CD4-positive, alpha-beta T cell treated with Interferon alpha-2 for 1 hour (primary cell): ENCODE measurements at places on chromosomes 3 and 15.

DNA sequence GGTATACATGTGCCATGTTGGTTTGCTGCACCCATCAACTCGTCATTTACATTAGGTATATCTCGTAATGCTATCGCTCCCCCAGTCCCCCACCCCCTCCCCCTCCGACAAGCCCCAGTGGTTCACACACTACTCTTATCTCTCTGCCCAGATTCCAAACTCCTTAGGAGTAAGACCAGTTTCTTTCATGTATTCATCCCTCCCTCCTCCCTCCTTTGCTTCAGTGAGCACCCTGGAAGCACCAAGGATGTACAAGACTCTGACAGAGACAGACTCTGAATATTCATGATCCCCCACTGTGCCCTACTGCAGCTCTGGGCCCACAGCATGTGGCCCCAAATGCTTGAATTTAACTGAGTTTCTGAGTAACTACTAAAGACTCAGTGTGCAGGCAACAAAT lies 113.8 kb upstream of the RAD18 start:
- DNase-seq: no peak

- no peak for DNase-seq
Observed at GRCh38 chr3:88767746-88768145, 339.7 kb upstream of the EPHA3 start.

GRCh38 chr3:142844339-142844977 lies 44.4 kb downstream of the PCOLCE2 start:
- no peak for DNase-seq

- DNase-seq: no peak
Observed at GRCh38 chr3:117963858-117964257, 1070.8 kb downstream of the IGSF11 start.

GRCh38 chr15:83319771-83320170 lies 35.3 kb upstream of the BNC1 start:
- no peak for DNase-seq

DNA sequence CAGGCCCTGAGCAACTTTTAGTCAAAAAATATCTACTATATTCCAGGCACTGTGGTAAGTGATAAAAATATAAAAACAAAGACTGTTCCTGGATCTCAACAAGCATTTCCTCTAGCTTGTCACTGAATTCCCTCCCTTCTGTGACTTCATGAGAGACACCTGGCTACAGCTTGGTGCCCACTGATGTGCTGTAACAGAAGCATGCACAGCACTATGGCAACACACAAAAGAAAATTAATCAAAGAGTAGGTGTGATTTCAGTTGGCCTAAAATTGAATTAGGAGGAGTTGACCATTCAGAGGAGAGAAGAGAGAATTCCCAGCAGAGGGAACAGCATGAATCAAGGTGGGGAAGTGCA lies 158.9 kb upstream of the LPP start:
- no peak for DNase-seq

GRCh38 chr15:87938031-87938430 lies 318.5 kb downstream of the NTRK3 start:
- no peak for DNase-seq

- no peak for DNase-seq
Observed at GRCh38 chr15:90872486-90873184, 4.2 kb downstream of the FURIN start.

- no peak for DNase-seq
Observed at GRCh38 chr15:64008177-64008576, 38.1 kb downstream of the DAPK2 start.

DNA sequence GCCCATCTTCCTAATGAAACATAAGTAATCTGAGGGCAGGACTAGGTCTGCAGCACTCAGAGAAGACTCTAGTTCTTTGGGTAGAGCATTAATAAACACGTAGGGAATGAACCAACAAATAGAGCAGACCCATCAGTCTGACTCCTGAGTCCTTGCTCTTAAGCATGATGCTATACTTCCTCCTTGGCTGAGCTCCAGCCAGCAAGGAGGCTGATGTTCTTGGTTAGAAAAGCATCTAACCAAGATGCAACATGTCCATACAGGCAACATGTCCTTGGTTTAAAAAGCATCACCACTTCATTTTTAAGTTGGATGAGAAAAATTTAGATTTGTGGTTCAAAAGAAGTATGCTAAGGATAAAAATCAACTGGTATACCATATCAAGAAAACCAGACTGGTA lies 8.5 kb upstream of the MYH15 start:
- DNase-seq: no peak

- DNase-seq: peak; percentile 80
Observed at GRCh38 chr15:75801859-75802593, 41.2 kb upstream of the UBE2Q2 start.

DNA sequence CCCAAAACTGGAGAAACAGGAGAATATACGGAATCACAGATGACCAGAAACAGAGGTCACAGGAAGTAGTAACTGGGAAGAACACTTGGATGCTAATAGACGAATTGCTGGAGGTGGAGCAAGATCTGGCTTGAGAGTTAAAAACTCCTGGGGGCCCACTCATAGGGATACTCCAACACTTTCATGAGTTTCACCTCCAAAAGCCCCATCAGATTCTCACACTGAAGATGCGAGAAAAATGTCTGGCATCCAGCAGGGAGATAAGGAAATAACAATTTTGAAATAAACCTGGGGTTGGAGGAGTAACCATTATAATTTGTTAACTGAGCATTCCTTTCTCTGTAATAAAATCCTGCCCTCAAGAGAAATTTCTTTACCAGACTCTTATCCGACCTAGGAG lies 154.0 kb downstream of the ANXA2 start:
- no peak for DNase-seq

GRCh38 chr15:90033006-90033405 lies 31.9 kb downstream of the ZNF710 start:
- no peak for DNase-seq

DNA sequence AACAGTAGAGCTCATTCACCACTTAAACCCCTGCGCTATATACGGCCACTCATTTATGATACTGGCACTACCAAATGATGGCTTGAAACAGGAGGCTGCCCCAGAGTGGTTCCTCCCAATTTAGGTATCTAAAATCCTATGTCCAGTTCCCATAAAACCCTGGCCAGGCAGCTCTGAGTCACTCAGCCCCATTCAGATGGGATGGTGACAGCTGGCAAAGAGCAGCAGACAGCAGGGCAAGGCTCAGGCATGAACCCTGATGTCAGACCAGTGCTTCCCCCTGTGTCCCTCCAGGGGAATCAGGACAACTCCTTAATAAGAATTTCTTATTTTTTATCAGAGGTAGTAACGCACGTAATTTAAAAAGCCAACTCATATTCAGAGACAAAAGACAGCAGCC lies 77.2 kb upstream of the RNU6-1 start:
- DNase-seq: no peak

DNA sequence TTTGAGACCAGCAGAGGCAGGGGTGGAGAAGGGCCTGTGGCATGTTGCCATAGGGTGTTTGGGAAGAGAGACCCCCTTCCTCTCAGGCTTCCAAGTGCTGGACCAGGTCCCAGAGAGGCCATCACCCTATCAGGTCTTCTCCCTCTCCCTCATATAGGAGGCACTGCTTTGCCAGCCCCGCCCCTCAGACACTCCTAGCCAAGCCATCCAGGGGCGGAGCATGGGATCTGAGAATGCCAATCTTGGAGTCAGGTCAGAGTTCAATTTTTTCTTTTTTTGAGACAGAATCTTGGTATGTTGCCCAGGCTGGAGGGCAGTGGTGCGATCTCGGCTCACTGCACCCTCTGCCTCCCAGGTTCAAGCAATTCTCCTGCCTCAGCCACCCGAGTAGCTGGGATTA lies 32.7 kb downstream of the CRABP1 start:
- DNase-seq: no peak
